A549 treated with AZD2906 at 1 μM for 4 hours (cell line): ENCODE measurements at places on chromosomes 3 and 15. TPM values are rescaled to one million over a fixed set of nuclear protein-coding genes. Genes with fewer than 3 reads are reported as not detected.

GOLGA8T gene
- total RNA-seq: 0.84 to 1.9 TPM (median 1.6 TPM) in 5 replicates

TRIM42 gene
- total RNA-seq: not detected in 5 replicates

GPR156 gene
- 0.30 to 0.39 TPM (median 0.33 TPM) in 5 replicates for total RNA-seq

MST1R gene
- total RNA-seq: 4.5 to 6.4 TPM (median 6.1 TPM) in 5 replicates

EAF2 gene
- 1.7 to 2.2 TPM (median 1.7 TPM) in 5 replicates for total RNA-seq

GNB4 gene
- 12.4 to 17.2 TPM (median 16.2 TPM) in 5 replicates for total RNA-seq

GOLGA6B gene
- 0.06 TPM in 1 of 5 replicates, not detected in the others for total RNA-seq

KIF7 gene
- total RNA-seq: 3.4 to 5.1 TPM (median 4.1 TPM) in 5 replicates

CLRN1 gene
- not detected in 5 replicates for total RNA-seq

KCNMB3 gene
- total RNA-seq: 0.97 to 1.6 TPM (median 1.1 TPM) in 5 replicates

ZNF660 gene
- total RNA-seq: not detected in 5 replicates

ZIC4 gene
- total RNA-seq: not detected in 5 replicates
